ENCODE measurements at places on chromosomes 6 and 20.

- DNase-seq = no peak
These were observed 49.4 kb upstream of the FYN start for GRCh38 chr6:111922454-111923297.

GRCh38 chr6:38933426-38933825 lies 115.2 kb upstream of the GLP1R start:
- no peak for DNase-seq

DNA sequence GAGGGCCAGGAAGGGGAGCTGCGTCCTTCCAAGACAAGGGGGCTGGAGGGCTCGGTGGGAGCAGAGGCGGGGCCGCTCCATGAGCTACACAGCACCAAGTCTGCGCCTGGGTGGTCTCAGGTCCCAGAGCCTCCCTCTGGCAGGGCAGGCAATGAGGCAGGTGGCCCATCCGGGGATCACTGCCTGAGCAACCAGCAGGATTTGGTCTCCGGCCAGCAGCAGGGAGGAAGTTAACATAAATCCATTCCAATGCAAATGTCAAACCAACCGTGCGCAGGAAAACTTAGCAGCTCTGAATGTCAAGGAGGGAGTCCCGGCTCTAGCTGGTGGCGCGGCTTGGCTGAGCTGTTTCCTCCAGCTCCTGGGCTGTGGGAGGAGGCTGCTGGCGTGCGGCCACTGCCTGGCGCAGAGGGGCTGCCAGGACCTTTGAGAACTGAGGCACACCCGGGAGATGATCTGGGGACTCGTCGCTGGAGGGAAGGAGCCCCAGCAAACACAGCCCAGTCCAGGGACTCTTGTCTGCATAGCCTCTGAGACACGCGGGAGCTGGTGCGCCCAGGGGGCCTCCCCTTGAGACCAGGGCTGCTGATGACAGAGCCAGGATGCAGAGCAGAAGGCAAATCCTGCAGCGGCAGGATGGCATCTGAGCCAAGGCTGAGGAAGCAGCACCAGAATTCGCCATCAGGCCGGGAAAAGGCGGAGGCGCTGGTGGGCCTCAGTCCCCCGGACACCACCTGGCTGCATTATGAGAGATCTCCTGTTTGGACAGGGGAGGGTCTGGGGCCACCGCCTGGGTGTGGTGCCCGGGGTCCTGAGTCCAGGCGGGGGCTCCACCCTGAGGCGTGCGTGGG lies 33.1 kb upstream of the CHRNA4 start:
- no peak for DNase-seq

GRCh38 chr20:998231-998830 lies 3.8 kb downstream of the RSPO4 start:
- no peak for DNase-seq

DNA sequence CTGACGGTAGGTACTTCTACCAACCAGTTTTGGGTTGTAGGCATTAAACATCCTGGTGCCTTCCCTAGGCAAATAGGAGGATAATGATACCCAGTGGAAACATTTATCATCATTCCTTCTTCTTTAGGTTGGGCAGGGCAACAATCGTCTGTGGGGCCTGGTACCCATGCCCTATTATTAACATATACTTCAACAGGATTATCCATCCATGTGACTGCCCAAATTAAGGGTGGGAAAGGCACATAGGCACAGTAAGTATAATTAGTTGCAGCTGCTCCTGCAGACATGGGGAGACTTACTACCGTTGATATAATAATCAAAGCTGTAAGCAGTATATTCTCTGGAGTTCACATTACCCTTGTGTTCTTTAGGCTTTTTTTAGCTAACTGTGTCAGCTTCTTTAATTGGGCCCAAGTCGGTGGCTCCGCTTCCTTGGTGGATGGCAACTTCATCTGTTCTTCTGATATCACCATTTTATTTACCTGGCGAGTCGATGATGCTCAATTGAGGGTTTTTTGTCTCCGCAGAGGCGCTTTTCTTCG lies 16.8 kb downstream of the RPL7L1 start:
- no peak for DNase-seq

GRCh38 chr20:57389695-57390603 lies 1.2 kb upstream of the RBM38 start:
- DNase-seq = peak; percentile 60

DNA sequence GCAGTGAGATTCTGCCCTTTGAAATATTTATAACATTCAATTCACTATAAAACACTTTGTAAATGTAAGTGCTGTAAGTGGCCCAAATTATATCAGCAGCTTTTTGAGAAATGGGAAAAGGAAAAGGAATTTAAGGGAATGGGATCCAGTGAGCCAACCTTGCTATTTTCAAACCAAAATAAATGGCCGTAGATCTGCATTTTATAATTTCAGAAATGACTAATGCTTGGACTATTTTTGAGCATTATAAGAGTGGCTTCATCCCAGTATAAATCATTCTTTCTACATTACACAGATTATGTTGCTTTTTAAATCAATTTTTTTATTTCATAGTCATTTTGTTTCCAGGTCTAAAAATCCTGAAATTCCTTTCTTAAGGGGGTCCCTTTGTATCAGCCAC lies 49.2 kb downstream of the ANKRD6 start:
- DNase-seq = no peak

GRCh38 chr6:36677753-36678487 lies 594 bp upstream of the CDKN1A start:
- DNase-seq = no peak

- no peak for DNase-seq
These were observed 46.9 kb downstream of the JAG1 start for GRCh38 chr20:10626896-10627295.

- DNase-seq = no peak
These were observed 299.8 kb downstream of the LRFN2 start for GRCh38 chr6:40287296-40287850.

DNA sequence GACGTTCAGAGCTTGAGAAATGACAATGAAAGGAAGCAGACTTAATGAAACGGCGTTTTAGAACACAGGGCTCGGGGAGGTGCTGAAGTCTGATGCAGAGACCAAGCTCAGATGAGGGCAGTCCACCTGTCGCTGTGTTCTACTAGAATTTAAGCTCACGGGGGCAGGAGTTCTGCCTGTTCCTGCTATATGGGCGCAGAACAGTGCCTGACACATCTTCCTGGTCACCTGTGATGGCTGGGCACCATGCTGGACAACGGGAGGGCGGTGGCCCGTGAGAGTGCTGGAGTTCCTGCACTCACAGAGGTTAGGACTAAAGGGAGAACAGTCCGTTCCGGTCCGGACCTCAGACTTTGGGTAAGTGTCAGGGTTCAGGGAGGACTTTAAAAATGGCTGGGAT lies 130.6 kb downstream of the ERMARD start:
- DNase-seq = no peak

DNA sequence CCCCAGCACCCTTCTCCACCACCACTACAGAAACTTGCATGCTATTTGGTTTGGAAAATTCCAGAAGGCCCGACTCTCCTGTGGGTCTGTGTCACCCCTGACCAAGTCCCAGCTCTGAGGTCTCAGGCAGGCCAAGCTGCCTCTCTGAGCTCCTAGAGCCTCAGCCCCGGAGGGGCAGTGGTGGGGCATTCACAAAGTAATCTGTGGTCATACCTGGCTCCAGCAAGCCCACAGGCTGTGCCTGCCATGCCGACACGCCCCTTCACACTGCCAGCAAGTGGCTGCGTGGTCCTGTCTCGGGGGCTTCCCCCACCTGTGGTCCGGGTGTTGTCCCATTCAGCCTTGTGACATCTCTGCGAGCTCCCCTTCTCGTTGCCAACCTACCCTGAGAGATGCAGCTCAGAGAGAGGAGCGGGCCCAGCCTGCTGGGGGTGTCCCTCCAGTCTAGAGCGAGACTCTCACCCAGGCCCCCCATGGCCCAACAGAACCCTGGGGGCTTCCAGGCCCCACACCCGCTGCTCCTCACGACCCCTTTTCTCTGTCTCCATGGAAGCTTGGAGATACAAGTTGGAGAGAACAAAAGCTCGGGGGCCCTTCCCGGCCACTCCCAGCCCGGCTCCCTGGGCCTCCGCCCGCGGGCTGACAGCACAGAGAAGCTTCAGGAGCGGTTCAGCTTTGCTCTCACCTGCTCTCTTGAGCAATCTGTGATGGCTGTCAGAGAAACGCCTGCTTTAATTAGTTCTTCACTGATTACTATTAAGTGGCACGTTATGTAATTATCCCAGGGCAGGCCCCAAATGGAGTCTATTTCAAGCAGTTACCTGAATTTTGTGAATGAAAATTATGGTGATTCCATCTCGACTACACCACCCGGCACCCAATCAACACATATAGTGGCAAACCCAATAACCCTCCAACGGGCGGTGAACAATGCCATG lies 147.7 kb upstream of the PHACTR3 start:
- DNase-seq = no peak

DNA sequence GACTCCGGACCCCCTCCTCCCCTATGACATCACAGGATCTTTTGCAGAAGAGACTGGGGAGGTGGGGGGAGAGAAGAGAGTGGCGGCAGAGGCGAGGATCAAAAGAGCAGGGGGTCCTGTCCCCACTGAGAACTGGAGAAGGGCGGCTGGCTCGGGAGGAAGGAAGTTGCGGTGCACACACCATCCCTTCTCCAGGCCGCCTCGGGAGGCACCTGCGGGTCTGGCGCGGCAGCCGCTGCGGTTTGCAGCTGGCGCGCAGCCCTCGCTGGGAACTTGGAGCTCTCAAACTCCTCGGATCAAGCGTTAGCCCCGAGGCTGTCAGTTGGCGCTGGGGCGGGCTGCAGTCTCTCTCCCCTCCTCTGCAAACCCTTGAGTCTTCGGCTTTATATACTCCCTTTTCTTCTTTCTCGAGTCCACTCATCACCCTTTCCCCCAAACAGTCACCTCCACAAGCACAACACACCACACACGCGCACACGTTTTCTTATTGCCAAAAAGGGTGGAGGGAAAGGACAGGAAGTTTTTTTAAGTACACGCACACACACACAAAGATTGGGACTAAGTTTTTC lies 180.7 kb downstream of the TBXT start:
- no peak for DNase-seq

GRCh38 chr6:58198301-58198700 lies 880.9 kb downstream of the PRIM2 start:
- no peak for DNase-seq

DNA sequence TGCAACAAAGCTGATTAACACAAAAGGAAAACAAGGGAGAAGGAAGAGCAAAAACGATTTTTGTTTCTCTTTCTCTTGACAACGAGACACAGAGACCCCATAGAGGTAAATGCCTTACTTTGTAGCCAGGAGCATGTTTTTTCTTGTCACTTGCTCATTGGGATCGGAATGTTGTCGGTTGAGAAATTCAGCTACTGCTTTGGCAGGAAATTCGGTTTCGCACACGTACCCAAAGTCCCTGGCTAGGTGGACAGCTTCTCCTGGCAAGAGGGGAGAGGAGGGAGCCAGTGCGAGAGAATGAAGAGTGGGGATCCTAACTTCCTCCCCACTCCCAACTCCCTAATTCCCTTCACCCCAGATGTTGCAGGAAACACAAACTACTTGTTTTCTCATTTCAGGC lies 14.5 kb downstream of the TFAP2A start:
- no peak for DNase-seq

- DNase-seq = no peak
These were observed 74.4 kb downstream of the PRL start for GRCh38 chr6:22222469-22222868.

DNA sequence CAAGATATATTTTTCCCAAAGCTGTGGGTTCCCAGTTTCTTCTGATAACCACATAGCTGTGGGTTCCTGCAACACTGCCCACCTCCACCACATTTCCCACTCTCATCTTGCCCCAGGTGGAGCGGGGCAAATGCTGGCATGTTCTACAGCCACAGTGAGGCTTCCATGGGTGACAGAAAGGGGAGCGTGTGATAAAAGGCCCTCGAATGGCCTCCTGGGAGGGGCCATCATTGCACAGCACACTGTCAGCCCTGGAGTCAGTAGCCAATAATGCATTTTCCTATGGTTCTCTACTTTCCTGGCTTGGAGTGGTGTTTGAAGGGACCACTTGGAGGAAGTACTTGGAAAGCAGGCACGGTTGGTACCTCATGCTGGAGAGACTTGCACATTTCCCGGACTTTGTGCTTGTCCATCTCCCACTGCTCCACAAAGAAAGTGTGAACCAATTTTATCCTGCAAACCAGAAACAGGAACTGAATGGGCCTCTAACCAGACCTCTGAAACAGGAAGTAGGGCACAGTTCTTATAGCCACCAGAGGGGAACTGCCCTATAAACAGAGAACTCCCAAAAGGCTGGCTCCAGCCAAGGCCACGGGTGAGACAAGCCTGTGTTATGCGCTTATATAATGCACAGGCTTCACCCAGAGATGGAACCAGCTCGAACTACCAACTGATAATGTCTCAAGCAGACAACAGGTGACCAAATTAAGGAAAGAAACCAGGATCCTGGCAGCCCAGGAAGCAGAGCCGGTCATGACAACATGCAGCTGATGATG lies 8.6 kb downstream of the MAP3K5 start:
- no peak for DNase-seq

GRCh38 chr6:136983687-136984086 lies 61.1 kb downstream of the IL20RA start:
- no peak for DNase-seq

- DNase-seq = no peak
These were observed 44.1 kb downstream of the SUN5 start for GRCh38 chr20:32960222-32960518.

- no peak for DNase-seq
These were observed 143.1 kb downstream of the CDH26 start for GRCh38 chr20:60101201-60101890.

DNA sequence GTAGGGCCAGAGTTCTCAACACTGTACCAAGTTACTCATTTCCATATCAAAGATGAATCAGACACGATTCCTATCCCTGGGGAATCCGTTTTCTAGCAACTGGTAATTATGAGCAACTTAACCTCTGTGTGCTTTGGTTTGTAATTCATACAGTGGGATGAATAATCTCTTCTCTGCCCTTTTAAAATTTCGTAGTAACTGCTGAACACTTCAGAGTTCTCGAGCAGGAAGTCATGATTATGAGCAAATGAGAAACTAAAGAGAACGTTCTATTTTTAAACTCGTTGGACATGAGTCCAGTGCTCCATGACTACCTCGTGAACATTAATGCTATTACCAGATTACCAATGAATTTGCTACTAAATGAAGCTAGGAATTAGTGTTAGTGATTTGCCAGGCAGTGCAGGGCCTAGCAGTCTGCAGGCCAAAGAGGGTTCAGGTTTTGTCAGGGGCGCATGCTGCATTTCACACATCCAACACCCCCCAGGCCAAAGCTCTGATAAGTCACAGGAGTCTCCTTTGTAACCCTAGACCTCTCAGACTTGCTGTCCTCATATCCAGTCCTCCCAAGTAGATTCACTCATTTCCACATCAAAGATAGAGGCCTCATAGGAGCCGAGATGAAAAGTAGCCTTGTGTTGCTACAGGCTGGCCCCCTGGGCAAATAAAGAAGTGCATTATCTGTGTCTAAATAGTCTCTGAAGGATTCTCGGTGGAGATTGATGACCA lies 45.8 kb upstream of the VSTM2L start:
- DNase-seq = no peak

Measured in activated T-cell treated with anti-CD3 and anti-CD28 coated beads for 24 hours (primary cell).